ENCODE measurements at places on chromosomes 5 and 9.

DNA sequence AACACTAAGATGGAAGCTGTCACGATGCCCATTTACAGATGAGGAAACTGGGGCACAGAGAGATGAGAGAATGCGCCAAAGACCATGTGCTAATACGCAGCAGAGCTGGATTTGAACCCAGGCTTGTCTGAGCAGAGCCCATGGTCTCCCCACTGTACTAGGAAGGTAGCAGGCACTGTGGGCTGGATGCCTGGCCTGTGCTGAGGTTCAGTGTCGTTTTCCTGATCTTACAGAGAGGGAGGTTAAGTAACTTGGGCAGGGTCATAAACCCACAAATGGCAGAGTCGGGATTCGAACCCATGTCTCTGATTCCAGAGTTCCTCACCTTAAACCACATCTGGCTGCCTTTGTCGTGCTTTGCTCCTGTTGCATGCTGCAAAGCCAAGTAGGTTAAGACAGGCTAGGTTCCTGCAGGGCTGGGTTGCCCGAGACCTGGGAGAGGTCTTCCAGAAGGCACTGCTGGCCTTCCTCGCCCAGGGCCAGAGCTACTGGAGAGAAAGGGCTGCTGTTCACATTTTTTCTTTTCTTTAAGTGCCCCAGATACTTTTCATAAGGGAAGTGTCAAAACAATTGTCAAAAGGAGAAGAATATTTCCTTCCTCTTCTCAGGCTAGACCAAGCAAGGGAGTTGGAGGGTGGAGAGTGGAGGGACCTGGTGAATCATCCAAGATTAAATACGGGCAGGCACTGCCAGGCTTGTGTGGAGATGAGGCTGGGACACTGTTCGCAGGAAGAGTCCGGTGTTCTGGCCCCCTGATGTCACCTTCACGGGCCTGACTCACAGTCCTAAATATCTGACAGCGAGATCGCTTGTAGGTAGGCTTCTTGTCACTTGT, 3.2 kb downstream of the NEK6 start:
- DNase-seq, result no peak

DNA sequence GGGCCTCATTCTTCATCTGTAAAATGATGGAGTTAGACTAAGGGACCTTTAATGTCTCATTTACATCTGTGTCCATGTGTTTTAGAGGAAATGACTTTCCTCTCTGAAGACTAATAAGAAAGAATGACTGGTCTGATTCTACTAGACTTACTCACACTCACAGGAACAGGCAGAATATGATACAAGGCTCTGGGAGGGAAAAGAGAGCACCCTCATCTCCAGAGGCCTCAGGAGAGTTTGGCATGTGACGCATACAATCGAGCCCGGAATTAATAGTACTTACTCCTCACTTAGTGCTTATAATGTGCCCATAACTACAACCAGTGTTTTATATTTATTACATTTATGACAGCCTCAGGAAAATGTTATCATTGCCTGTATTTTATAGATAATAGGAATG, 608.7 kb downstream of the KCTD16 start:
- DNase-seq, result no peak

DNA sequence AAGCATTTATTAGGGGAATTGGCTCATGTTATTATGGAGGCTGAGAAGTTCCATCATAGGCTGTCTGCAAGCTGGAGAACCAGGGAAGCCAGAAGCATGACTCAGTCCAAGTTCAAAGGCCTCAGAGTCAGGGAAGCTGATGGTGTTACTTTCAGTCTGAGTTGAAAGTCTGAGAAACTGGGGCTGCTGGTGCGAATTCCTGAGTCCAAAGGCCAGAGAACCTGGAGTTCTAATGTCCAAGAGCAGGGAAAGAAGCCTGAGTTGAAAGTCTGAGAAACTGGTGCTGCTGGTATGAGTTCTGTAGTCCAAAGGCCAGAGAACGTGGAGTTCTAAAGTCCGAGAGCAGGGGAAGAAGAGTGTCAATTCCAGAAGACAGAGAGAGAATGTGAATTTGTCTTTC, 641.1 kb downstream of the ISL1 start:
- no peak for DNase-seq

DNA sequence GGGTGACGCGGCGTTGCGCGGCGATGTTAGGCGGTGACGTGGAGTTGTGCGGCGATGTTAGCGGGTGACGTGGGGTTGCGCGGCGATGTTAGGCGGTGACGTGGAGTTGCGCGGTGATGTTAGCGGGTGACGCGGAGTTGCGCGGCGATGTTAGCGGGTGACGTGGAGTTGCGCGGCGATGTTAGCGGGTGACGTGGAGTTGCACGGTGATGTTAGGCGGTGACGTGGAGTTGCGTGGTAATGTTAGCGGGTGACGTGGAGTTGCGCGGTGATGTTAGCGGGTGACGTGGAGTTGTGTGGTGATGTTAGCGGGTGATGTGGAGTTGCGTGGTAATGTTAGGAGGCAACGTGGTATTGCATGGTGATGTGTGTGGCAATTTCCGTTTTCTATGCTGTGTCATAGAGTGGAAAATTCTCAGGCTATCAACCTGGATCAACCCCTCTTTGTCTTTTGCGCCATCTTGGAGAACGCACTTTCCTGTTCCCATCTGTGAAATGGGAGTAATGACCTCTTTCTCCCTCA, 76.0 kb downstream of the ANKRD33B start:
- no peak for DNase-seq

- no peak for DNase-seq
Measured at GRCh38 chr9:84387821-84388220, 47.3 kb upstream of the SLC28A3 start.

- DNase-seq, result no peak
Measured at GRCh38 chr9:14203356-14204056, 110.4 kb downstream of the NFIB start.

GRCh38 chr5:16437977-16438376, 27.6 kb downstream of the ZNF622 start:
- no peak for DNase-seq

DNA sequence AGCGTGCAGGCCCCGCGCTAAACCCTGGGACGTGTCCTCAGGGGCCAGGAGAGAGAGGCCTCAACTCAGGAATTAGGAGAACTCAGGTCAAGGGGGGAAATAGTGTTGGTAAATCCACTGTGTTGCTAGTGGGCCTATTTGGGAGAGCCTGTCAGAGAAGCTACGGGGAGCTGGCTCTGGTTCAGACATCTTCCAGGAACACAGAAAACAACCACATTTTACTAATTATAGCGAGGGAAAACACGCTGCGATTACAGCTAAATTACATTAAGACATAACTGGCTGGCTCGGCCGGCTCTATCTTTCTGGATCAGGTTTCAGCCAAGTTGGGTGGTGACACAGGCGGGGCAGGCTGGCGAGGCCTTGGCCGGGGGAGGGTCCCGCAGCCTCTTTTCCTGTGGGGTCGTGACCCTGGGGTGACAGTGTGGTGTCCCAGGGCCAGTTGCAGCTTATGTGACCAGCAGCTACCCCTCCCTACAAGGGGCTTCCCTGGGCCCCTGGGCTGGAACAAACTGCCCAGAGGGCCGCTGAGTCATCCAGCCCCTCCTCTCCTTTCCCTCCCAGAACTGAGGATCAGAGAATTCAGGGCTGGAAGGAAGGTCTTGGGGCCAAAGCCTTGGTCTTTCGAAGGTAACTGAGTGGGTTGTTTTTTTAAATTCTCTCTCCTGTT, 75.1 kb downstream of the FGF18 start:
- no peak for DNase-seq

DNA sequence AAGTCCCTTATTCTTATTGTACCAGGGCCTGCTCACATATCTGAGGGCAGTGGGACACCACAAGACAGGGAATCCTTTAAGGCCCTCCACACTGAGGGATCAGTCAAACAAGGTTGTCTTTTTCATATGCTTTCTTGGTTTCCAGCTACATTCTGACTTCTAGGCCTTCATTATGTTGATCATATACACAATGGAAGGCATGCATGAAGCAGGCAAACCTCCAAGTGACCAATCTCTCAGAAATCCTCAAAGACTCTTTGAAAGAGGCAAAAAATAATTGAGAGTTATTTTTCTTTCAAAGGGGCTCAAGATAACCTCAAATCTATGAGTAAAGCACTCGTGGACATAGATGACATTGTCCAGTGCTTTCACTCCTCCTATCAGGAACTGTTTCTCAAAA, 1195.9 kb upstream of the ACO1 start:
- DNase-seq, result no peak

DNA sequence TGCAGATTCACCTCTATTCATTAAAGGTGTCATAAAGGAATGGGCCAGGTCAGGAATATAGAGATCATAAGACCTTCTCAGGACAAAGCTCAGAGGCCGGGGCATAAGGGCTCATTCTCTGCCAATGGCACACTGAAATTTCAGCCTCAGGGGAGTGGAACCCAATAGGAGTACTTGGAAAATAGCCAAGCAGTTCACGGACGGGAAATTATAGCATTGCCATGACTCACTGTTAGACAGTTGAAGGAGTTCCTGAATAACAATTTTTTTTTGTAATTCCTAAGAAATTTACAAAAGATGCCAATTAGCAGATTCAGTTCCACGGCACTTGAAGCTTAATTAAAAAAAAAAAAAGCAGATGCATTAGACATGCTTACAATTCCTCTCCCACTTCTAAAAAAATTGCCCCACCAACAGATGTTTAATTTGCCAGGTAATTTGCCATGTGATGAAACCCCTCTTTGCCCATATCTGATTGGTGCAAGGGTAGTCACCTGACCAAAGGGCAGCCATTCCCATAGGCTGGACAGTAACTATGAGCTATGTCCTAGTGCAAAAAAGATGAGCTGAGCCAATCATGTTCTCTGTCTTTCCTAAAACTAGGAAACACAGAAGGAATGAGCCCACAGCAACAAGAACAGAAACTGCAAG, 58.6 kb downstream of the PTCD2 start:
- no peak for DNase-seq

DNA sequence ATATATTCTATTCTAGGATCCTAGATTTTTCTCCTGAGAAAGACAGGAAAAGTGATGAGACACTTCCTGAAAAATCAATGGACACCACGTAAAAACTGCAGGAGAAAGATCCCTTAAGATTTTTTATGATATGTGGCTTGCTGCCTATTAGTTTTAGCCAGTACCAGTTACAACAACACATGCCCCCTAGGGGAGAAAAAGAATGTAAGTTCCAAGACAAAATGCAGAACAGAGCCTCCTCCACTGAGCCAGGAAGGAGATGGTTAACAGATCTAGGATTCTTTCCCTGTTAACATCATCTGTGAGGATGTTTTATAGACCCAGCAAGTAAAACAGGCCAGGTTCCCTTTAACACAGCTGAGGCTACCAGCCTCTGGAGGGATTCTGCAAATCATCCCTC, 574.7 kb downstream of the TLE4 start:
- no peak for DNase-seq

DNA sequence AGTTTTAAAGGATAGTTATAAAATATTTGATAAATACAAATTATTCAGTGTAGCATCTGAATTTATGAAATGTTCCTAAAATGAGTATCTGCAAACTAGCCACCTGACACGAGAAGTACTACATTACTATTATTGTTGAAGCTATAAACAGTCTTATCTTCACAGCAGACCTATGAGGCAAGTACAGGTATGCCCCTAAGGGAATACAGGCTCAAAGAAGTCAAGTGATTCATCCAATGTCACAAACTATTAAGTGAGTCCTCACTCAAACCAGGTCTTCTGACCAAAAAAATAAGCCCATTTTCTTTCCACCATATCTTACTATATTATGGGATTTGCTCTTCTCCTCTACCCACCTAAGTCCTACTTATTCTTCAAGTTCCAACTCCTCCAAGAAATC, 28.7 kb downstream of the STRBP start:
- DNase-seq, result no peak

DNA sequence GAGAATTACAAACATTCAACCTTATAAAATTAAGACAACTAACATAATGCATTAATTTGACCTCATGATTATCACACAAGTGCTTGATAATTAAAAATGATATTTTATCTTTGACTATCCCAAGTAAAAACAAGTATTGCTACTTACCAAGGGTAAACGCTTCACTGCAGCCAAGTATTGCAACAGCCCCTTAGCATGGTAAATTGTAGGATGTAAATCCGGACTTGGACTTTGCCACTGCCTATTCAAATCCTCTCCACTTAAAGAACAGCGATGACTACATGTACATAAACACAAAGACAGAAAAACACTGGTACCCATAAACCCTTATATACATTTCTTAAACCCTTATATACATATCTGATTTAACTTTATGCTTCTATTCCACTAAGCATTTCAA, 155.1 kb downstream of the AGTPBP1 start:
- no peak for DNase-seq

GRCh38 chr5:36728697-36729543, 122.5 kb downstream of the SLC1A3 start:
- no peak for DNase-seq

DNA sequence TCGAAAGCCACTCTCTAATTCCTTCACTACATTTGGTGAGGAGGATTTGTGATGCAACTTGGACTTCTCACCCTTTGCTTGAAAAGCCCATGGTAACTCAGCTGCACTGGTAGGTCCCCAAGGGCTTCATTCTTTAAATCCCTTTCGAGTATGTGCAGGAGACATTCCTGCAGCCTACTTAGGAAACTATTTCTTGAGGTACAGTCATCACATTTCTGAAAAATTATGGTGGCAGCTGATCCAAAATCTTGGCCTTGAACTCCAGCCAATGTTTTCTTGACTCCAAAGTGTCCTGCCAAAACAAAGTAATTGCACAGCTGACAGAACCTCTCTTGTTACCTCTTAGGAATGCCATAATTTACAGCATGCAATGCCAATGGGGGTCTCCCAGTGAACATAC, 99.7 kb downstream of the NPR3 start:
- DNase-seq, result no peak

GRCh38 chr9:28934111-28934510, 1360.8 kb upstream of the C9orf72 start:
- DNase-seq, result no peak

DNA sequence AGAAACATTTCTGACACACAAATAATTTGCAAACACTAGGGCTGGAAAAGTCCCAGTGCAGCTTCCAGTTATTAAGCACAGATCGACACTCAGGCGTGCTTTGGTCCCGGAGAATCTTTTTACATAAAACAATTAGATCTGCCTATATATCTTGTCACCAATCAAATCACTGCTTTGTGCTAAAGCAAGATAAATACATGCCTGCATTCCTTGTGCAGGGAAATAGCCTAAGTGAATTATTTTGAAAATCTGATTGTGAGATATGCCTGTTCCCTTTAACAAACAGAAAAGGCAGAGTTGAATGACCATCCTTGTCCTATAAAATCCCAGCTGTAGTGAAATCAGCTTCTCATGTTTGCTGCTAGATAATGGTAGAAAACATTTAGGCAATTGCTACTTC, 604.4 kb downstream of the CCDC171 start:
- DNase-seq, result no peak

DNA sequence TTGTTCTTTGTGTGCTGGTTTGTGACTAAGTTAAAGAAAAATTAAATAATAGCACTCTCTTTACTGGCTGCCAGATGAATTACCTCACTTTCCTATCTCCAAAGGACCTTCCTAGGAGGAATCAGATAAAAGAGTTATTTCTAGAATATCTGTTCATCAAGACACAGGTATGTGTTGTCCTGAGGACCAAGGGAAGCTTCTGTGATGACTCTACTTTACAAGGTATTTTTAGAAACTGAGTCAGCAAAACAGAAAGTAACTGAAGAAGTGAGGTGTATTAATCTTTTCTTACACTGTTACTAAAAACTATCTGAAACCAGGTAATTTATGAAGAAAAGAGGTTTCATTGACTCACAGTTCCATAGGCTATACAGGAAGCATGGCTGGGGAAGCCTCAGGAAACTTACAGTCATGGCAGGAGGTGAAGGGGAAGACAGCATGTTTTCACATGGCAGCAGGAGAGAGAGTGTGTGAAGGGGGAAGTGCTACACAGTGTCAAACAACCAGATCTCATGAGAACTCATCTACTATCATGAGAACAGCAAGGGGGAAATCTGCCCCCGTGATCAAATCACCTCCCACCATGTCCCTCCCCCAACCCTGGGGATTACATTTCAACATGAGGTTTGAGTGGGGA, 189.2 kb upstream of the DMAC1 start:
- no peak for DNase-seq

Data from activated naive CD4-positive, alpha-beta T cell treated with Interleukin-2 at 50 U/mL for 16 hours (primary cell).